Stimulated activated CD4-positive, alpha-beta T cell treated with anti-CD3 and anti-CD28 coated beads, Interleukin-12 subunit alpha, Interleukin-12 subunit beta, amount 100 ng/mL, for 24 hours (primary cell): ENCODE measurements at places on chromosomes 2 and 18.

DNA sequence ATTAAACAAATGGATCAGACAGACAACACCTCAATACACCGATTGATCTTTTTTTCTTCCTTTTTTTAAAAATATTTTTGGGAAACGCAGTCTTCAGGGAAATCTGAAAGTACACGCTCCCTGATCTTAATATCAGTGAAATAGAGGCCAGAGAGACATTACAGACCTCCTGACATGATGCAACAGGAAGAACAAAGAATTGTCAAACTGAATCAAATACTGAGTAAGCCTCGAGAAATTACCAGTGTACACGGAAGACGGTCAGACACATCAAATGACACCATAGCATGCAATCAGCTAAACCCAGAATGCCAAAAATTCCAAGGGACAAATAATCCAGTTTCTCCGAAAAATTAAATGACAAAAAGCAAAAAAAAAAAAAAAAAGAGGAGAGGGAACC is 80.2 kb upstream of the NFU1 start:
- DNase-seq, result no peak

GRCh38 chr2:233882353-233882752 is 14.2 kb upstream of the MSL3B start:
- no peak for DNase-seq

- no peak for DNase-seq
Observed at GRCh38 chr2:69549421-69549820, 94.1 kb downstream of the AAK1 start.

GRCh38 chr2:216987252-216987821 is 127.5 kb upstream of the TNP1 start:
- no peak for DNase-seq

DNA sequence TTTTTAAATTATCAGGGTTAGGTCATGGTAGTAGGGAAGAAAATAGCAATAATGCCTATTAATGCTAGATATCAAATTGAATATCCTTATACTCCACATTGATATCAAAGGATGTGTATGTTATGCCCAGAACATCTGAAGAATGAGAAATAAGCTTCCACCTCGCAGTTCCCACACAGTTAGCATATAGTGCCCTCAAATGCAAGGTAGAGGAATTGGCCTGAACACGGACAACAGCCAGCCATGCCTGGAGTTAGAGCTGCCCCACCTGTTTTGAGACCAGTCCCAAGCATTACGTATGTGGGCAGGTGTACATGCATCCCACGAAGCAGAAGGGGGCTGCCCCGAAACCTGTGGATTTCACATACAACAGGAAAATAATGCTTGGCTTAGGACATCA is 79.6 kb downstream of the SUMO1 start:
- DNase-seq, result no peak

DNA sequence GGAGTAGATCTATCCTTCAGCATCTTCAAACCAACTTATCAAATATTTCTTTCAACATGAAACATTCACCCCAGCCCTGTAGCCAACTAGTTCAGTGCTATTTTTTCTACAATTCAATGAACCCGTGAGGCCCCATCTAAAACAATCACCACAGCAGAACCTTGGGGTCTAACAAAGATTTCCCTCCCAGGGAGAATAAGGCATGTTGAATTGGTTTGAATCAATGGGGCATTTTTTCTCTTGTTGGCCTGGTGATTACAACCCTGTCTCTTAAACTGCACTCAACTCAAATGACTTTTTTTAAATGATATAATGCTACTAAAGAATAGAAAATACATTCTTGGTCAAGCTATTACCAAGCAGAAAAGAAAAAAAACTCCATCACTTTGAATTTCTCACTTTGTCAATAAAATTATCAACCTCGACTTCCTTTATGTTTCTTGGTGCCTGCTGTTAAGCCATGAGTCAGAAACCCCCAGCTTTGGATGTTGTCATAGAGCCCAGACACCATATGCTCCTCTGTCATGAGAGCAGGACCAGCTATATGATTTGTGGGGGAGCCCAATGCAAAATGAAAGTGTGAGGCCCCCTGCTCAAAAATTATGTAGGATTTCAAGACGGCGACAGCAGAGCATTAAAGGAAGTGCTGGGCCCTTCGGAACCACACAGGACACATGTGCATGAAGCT is 282.4 kb downstream of the MEIS1 start:
- no peak for DNase-seq

DNA sequence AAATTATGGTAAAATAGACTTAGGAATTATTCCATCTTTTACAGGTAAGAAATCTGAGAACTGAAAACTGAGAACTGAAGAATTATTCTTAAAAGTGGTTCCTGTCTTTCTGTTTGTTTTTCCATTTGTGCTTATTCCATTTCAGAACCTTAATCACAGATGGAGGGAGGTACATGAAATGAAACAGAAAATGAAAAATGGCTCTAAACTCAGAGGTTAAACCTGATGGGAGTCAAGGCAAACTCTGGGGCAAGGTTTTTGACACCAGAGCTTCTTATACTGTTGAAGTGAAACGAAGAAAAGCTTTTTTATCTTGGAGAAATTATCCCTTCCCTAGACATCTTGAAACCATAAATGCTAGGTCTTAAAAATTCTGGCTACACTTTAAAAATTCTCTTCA is 182.1 kb downstream of the ZNF804A start:
- no peak for DNase-seq

DNA sequence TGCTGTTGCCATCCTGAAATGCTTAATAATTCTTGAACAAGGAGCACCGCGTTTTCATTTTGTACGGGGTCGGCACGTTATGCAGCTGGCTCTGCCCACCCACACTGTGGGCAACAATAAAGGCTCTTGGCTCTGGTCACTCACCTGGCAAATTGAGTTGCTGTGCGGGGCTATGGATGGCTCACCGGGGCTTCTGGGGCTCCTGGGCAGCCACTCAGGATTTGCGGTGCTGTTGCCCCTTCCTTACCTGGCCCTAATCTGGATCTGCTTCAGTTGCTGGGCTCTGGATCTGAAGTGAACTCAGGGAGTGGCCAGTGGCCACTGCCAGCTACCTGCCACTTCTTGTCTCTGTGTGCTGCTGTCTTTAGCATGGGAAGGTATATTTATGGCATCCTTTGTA is 22.7 kb downstream of the RHOB start:
- DNase-seq, result no peak

DNA sequence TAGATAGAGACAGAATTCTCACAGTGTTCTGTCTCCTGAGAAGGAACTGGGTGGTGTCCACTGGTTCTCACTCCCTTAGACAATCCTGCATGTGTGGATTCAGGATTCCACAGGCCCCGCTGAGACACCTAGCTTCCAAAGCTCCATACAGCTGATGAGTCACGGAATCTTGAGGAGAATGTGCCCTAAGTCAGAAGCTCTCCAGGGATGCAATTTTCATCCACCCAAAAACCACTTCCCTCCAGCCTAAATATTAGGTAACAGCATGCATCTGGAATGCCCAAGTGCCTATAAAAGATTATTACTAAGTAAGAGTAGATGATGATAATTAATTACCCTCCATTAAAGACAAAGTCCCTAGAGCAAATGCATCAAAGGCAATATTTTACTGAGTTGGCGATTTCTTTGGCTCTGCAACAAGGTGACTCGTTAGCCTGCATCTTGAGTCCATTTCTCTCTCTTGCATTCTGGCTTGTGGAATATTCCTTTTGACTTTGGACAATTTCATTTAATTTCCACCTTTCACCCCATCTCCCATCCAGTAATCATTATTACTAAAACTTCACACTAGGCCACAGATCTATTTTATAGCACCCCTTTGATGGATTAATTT is 475.1 kb downstream of the TNS1 start:
- DNase-seq, result no peak

- DNase-seq, result no peak
Observed at GRCh38 chr2:37793004-37793403, 121.6 kb upstream of the CDC42EP3 start.

DNA sequence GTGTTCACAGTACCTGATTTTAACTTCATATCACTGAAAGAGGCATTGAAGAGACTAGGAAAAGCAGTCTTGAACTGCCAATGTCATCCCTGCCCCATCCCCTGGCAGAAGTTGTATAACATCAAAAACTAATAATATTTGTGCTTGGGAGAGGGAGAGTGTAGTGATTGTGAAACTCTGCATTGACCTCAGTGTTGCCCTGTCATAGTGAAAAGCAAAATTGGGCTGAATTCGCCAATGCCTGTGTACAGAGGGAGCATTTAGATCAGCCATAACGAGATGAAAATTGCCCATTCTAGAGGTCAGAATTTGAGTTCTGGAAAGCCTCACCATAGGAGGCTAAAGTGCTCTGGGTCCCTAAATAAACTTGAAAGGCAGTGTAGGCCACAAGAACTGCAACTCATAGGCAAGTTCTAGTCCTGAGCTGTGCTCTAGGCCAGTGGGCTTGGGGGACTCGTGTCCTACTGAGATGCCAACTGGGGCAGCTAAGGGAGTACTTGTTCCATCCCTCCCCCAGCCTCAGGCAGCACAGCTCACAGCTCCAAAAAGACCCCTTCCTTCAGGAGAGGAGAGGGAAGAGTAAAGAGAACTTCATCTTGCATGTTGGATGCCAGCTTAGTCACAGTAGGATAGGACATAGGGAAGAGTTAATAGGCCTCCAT is 855.6 kb downstream of the TSN start:
- DNase-seq, result no peak

DNA sequence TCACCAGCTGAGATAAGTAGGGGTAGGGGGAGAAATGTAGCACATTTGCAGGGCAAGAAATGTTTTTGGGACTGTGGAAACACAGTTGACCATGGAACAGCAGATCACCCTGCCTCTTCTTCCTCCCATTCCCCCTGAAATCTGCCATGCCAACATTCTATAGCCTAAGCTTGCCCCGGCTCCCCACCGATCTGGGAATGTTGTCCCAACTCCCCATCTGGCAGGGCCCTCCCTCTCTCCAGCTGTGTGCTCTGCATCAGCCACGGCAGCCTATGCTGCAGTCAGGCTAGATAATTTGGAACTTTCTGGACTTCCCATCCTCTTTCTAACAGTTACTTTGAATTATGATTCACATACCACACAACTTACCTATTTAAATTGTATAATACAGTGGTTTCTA is 425.1 kb upstream of the RAB6C start:
- DNase-seq, result no peak

GRCh38 chr18:48123941-48124340 is 193.5 kb upstream of the SMAD2 start:
- DNase-seq, result no peak

- no peak for DNase-seq
Observed at GRCh38 chr2:128442891-128443302, 124.2 kb upstream of the HS6ST1 start.

DNA sequence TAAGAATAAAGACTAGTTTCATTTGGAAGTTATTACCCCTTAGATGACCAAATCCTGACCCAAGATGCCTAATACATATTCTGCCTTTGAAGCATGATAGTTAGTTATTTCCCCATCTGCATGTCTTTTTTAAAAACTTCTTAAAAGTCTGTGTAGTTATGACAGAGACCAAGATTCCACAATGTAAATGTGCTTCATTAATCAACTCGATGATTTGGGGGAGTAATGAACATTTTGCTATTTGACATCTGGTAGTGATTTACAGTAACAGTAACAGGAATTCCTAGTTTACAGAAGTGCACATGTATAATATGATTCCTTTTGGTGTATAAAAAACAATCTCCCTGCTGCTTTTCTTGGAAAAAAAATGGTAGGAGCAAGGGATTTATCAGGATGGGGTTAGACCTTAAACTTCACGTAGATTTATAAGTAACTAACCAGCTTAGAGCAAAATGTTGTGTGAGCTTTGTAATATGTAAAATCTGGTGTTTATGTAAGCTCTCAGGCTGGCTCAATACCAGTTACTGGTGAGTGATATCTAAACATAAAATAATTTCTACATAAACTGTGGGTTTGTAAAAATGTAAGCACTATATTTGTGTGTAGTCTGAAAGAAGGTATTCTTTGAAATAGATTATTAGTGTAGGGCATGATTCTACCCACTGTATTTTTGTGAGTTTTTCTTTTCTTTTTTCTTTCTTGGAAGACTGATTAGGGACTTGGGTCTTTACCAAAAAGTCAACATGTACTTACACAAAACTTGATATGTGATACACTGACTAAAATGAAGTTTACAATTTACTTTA is 641.6 kb downstream of the EPHA4 start:
- no peak for DNase-seq

GRCh38 chr2:111198701-111199100 is 78.0 kb downstream of the BCL2L11 start:
- DNase-seq, result no peak

GRCh38 chr2:27893006-27893405 is 2.5 kb downstream of the BABAM2 start:
- DNase-seq, result no peak

DNA sequence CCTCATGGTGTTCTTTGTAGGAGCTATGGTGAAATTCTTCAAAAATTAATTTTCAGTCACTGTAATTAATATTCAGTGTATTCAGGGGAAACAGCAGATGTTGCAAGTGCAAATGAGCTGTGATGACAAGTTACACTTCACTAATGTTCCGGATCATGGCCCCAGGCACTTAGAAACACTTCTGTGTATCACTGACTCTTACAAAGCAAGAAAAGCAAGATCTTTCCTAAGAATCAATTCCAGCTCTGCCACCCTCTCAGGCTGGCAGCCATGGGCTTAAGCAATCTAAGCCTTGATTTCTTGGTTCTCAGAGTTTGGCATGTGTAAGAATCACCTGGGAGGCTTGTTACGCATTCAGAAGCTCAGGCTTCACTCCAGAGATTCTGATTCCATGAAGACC is 78.0 kb downstream of the MARCHF4 start:
- DNase-seq, result no peak

- no peak for DNase-seq
Observed at GRCh38 chr2:85802354-85803103, 48.7 kb downstream of the ATOH8 start.

DNA sequence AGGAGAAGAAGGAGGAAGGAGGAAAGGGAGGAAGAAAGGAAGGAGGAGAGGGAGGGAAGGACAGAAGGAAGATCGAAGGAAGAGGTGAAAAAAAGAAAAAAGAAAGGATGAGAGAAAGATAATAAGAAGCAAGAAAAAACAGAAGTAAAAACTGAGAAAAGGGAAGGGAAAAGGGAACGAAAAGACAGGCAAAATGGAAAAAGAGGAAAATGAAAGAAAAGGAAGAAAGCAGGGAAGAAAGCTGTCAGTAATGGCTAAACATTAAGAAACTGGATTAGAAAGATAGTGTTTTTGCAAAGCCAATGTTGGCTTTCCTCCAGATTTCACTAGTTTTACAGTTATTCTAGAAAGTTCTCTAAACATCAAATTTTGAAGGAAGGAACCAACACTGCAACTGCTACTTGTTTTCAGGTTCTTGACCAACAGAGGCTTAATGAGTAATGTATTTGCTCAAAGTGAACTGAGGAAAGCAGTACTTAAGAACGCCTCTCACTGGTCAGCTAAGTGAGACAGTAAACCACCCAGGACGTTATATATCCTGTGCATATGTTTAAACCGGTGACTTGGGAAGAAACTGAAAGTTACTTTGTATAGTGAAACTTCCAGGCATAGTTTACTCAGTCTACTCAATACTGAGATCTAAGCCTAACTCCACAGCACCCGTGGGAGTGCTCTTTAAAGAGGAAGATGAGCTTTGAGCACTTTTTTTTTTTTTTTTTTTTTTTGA is 286.2 kb upstream of the TRIB2 start:
- DNase-seq, result no peak

- DNase-seq, result no peak
Observed at GRCh38 chr2:216700088-216700567, 4.8 kb upstream of the IGFBP5 start.
